Suppressor macrophage treated with lipopolysaccharide for 4 hours (primary cell): ENCODE measurements at places on chromosomes 2 and 18.
A peak's percentile ranks its signal among the peaks of the same experiment; 100 is the strongest.

DNA sequence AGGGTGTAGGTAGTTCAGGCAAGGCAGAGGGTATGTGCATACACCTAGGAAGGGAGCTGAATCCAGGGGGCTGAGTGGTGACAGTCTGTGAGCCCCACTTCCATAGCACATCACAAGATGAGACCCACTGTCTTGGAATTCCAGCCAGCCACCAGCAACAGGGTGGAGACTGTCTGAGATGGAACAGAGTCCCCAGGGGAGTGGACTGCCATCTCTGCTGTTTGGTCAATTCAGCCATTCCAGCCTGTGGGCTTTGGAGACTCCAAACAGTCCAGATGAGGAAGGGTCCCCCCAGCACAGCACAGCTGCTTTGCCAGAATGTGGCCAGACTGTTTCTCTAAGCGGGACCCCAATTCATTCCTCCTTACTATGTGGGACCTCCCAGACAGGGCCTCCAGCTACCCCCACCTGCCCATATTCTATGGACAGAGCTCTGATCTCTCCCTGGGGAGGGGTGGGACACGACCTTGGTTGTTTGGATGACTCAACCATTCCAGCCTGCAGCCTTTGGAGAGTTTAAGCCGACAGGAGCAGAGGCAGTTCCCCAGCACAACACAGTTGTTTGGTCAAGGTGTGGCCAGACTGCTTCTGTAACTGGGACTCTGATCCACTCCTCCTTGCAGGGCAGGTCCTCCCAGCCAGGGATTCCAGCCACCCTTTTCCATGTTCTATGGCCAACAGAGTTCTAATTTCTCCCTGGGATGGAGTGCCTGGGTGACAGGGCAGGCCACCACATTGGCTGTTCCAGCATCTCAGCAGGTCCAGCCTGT lies 178.0 kb downstream of the RND3 start:
- no peak for DNase-seq

GRCh38 chr2:217353591-217353990 lies 493.7 kb upstream of the TNP1 start:
- DNase-seq: peak; percentile 29

- no peak for DNase-seq
Observed at GRCh38 chr2:120605231-120605935, 130.3 kb upstream of the GLI2 start.

DNA sequence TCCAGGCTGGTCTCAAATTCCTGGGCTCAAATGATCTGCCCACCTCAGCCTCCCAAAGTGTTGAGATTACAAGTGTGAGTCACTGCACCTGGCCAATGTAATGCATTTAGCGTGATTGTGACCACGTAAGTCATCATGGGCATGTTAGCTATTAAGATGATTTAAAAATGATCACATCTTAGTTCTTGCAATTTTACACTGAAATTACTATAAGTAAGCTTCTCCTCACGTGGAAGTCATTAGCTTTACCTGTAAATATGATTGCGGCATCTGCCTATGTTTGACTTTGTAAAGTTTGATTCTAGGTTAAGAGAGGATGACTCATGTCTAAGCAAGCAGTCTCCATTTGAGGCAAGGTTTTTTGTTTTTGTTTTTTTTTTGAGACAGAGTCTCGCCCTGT lies 85.5 kb downstream of the PMAIP1 start:
- no peak for DNase-seq

- no peak for DNase-seq
Observed at GRCh38 chr2:218963601-218964000, 4.1 kb downstream of the CDK5R2 start.

- no peak for DNase-seq
Observed at GRCh38 chr2:66569321-66569851, 134.5 kb downstream of the MEIS1 start.
